ENCODE measurements at places on chromosomes 12 and 14.

DNA sequence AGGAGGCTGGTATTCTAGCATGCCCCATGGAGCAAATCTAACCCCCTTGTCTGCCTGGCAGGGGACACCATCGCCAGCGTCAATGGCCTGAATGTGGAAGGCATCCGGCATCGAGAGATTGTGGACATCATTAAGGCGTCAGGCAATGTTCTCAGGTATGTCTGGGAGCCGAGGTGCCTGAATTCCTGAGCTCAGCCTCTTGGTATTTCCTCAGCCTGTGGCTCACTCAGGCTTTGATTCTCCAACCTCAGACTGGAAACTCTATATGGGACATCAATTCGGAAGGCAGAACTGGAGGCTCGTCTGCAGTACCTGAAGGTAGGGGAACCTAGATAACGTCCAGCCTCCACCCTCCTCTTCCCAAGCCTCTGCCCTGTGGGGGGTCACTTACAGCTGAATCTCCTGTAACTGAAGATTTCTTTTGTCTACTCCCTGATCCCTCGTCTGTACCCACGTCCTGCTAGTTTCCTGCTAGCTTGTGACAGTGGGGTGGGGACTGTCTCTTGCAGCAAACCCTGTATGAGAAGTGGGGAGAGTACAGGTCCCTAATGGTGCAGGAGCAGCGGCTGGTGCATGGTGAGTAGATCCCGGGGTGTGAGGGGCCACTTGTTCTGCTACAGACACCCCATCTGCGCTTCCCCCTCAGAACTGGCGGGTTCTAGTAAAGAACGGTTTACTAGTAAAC lies 7.0 kb downstream of the TAMALIN start:
- no peak for DNase-seq

GRCh38 chr14:47917344-47917954 lies 242.0 kb upstream of the MDGA2 start:
- no peak for DNase-seq

DNA sequence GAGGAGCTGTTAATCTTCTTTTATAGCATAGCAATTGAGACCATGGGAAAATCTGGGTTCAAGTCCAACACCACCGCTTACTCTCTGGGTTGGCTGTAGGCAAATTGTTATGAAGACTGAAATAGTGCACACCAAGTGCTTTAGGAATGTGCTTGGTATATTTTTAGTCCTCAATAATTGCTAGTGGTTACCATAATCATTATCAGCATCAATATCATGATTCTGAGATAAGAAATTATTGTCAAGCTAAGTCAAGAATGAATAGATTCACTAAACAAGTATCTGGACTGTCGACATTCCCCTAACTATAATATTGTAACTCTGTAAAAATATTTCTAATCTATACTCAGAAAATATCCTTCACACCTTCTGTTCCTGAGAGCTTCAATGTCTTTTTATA lies 48.5 kb downstream of the ANO4 start:
- no peak for DNase-seq

- no peak for DNase-seq
Measured at GRCh38 chr14:86911486-86911885, 1081.5 kb downstream of the GALC start.

DNA sequence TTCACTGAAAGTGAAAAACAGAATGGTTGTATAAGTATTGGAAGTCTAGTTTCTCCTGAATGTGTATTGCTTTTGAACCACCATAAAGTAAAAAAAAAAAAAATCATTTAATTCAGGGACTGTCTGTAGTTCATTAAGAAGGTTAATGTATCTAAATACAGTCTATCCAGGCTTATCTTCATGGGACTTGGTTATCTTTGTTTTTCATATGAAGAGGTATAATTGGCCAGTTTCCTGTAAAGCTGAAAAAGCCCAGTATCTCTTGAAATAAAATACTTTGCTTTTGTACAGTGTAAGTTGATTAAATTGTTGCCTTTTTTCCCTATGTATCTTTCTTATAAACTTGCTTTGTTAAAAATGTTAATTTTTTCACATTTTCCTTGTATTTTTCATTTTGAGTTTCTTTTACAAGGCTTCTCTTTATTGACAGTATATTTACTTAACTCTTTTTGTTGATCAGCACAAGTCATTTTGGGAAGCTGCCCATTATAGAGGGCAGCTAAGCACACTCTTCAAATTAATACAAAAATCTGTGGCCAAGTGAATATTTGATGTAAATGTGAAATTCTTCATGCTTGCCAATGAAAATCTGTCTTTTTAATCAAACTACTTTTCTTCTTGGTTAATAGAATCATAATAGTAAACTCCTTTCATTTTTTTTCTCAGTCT lies 156.0 kb downstream of the TMTC3 start:
- no peak for DNase-seq

DNA sequence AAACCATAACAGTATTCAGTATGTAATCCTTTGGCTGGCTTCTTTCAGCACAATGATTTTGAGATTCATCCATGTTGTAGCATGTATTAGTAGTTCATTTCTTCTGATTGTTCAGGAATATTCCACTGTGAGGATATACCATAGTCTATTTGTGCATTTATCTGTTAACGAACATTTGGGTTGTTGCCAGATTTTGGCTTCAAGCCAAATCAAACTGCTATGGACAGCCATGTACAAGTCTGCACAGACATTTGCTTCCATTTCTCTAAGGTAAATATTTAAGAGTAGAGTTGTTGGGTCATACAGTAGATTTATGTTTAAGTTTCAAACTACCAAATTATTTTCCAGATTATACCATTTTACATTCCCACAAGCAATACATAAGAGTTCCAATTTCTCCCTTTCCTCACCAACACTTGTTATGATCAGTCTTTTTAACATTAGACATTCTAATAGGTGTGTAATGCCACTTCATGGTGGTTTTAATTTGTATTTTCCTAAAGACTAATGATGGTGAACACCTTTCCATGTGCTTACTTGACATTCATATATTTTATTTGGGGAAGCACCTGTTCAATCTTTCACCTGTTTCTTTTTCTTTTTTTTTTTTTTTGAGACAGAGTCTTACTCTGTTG lies 56.6 kb downstream of the ZFYVE21 start:
- DNase-seq, result no peak

GRCh38 chr14:96811985-96812667 lies 14.9 kb downstream of the VRK1 start:
- DNase-seq, result no peak

GRCh38 chr12:31019976-31020375 lies 53.7 kb upstream of the DDX11 start:
- no peak for DNase-seq

DNA sequence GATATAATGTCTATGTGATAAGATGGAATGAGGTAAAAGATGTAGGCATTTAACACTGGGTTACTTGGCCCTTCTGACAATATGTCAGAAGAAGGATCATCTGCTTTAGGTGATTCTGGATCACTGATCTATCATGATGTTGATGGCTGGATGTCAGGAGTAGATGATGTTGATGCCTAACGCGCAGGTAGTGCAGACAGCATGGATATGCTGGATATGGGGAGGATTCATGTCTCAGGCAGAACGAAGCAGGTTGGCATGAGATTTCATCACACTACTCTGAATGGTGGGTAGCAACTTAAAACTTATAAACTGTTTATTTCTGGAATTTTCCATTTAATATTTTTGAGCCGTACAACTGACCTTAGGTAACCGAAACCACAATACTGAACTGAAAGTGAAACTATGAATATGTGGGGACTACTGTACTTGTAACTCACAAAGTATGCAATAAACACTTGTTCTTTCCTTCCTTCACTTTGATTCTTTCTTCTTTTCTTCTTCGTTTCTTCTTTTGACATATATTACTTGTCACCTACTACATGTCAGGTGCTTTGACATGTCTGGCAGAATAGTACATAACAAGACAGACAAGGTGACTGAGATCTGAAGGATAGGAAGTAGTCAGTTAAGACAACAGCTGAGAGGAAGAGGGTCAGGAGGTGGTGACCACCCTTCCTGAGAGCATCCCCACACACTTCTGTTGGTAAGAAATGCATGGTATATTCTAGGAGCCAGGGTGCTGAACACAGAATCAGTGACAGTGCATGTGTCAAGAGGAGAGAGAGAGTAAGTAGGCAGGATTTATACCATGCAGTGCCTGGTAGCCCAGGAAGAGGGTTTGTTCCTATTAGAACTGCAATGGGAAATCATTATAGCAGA lies 238.8 kb downstream of the PPFIA2 start:
- no peak for DNase-seq

- no peak for DNase-seq
Measured at GRCh38 chr12:11986165-11986564, 84.6 kb upstream of the BCL2L14 start.

DNA sequence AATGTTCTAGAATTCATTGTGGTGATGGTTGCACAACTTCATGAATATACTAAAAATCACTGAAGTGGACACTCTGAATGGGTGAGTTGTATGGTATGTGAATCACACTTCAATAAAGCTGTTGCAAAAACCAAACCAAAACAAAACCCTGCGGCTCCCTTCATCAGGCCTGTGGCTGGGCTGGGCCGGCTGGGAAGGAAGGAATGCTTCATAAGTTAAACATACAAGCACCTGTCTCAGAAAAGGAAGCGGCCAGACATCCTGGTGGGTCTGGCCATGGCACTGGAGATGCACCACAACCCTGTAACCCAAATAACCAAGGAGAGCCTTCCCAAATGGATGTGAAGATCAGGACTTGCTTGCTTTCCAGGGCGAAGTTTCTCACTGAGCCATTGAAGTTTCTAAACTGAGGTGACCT lies 34.9 kb downstream of the TTC7B start:
- no peak for DNase-seq

DNA sequence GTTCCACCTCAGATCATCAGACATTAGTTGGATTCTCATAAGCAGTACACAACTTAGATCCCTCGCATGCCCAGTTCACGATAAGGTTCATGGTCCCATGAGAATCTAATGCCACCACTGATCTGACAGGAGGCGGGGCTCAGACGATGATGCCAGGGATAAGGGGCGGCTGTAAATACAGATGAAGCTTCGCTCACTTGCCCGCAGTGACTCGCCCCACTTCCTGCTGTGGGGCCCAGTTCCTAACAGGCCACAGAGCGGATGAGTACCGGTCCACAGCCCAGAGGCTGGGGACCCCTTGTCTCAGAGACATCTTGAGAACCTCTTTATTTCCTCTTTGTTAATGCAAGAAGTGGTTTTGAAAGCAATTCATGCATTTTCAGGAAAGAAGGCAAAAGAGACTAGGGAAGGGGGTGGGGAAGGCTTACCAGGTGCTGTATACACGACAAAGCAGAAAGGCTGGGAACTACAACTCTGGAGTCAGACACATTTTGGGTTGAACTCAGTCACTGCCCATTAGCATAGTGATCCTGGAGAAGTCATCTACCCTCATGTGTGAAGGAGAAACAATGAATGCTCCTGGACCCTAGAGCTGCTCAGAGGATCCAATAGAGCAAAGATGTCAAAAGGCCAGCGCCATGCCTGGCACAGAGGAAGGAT lies 68.7 kb downstream of the EID3 start:
- DNase-seq, result no peak

GRCh38 chr12:116015525-116015924 lies 262.0 kb downstream of the MED13L start:
- DNase-seq, result no peak

DNA sequence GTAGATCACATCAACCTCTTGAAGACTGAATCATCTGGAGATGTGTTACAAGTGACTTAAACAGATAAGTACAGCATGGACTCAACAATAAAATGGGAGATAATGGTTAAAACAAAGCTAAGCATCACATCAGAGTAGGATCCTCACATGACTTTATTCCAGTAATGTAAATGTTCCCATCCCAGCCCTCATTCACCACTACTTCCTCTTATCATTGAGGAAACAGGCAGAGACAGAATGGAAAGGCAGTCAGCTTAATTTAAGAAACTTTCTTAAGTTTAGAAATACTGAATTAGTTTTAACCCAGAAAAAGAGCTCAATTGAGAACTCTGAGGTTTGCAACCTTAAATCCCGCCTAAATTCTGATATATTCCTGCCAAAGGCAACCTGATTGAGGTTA lies 1.2 kb upstream of the ALG10 start:
- DNase-seq, result no peak

GRCh38 chr12:2776129-2776806 lies 18.5 kb upstream of the FKBP4 start:
- no peak for DNase-seq

DNA sequence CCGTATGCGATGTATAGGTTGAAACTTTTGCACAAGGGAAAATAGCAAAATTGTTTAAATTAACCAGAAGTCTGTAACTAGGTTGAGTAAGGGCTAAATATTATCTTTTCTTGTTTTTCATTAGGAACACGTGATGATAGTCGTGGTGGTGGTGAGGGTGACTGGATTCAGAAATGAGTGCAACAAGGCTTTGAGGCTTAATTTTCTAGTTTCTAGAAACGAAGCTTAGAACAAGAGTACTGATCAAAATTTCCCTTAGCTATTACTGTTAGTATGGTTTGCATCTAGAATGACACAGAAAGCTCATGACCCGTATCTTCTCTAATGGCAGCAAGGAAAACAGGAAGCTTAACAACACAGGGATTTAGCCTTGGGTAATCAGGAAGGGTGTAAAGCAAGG lies 7.0 kb downstream of the SLIRP start:
- DNase-seq, result no peak

DNA sequence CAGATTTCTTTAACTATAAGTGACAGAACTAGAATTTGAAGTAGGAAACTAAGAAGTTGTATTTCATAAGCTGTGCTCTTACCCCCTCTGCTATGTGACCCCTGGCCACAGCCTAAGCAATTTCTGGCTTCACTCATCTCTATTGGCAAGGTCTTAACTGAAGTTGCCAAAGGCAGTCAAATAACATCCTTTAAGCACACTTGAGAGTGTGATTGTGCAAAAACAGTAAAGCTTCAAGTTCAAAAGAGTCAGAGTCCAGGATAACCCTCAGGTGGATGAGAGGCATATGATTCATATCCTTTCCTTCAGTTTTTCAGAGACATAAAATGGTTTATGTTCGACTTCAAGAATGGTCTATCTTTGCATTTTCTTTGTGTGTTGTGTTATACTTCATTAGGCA lies 45.2 kb downstream of the GRIP1 start:
- no peak for DNase-seq

DNA sequence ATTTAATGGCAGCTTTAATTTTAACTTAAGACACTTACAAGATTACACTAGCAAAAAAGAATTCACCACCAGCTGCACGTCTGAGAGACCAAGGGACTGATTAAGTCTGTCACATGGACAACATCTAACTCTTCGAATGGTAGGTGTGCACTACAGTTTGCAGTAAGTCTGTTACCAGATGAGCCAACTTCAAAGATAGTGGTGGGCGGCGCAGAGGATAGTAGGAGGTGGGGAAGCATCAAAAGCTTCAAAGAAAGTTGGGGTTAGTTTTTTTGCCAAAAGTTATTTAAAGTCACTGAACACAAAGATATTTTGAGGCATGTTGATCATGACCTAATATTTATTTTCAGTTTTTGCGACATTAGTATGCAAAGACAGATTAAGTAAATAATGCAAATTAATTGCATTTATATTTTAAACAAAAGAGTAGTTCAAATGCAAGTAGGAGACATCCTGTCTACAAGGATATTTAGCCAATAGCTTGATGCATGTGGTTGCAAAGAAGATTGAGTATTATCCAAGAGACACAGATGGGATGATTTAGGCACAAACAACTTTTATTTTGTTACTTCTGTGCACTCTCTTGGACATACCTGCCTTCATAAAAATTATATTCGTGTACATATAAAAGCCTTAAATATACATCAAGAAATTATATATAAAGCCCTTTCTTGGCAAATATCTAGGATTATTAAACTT lies 327.7 kb downstream of the BMP4 start:
- no peak for DNase-seq

- DNase-seq, result no peak
Measured at GRCh38 chr12:65534238-65534841, 255.9 kb downstream of the MSRB3 start.

Measured in femur (tissue), 1 donor.